ENCODE measurements at places on chromosomes 2 and 18.

- DNase-seq: no peak
These were observed 137.5 kb downstream of the MEIS1 start for GRCh38 chr2:66572391-66572790.

DNA sequence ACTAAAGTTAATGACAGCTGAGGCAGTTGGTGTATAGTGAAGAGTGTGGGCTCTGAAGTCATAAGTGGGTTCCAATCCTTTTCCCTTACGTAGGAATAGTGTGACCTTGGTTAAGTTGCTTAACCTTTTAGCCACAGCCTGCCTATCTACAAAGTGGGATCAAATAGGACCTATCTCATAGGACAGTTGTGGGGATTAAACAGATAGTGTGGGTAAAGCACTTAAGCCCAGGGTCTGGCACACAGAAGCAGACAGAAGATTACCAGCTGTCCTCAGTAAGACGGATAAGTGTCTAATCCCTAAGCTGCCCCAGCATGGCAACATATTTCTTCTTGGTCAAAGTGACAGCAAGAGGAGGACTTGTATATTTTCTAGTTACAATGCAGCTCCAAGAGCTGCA, 28.2 kb downstream of the UBE2F start:
- no peak for DNase-seq

- no peak for DNase-seq
These were observed 27.2 kb upstream of the COBLL1 start for GRCh38 chr2:164868563-164869419.

- DNase-seq: no peak
These were observed 404.7 kb downstream of the GALR1 start for GRCh38 chr18:77654302-77654701.

- DNase-seq: no peak
These were observed 168.2 kb upstream of the LRP1B start for GRCh38 chr2:142299021-142299420.

DNA sequence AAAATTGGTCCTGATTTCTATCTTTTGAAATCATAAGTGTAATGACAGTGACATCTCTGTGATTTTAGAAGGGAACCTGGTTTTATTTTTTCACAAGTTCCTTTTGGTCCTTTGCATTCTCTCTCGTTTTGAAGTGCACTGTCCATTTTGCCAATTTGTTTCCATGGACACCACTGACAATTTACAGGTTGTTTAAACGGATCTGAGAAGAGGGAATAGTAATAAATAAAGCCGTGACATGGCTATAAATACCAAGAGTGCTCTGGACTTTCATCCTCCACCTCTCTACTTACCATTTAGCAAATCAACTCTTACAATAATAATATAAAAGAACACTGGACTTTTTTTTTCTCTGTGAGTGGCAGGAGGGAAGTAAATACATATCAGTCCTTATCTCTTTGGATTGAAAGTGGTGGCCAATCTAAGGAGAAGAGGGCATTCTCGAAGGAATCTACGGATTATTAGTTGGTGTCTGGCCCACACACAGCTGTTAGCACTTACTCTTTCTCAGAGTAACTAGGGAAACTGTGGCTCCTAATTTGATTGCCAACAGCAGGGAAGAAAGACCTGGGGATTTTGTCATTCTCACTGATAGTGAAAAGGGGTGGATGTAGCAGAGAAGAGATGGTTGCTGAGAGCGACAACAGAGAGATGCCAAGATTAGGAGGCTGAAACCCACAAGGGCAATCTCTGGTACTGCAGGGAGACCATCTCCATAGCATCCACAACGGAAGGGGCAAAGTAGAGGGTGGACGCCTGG, 108.7 kb upstream of the FSHR start:
- no peak for DNase-seq

DNA sequence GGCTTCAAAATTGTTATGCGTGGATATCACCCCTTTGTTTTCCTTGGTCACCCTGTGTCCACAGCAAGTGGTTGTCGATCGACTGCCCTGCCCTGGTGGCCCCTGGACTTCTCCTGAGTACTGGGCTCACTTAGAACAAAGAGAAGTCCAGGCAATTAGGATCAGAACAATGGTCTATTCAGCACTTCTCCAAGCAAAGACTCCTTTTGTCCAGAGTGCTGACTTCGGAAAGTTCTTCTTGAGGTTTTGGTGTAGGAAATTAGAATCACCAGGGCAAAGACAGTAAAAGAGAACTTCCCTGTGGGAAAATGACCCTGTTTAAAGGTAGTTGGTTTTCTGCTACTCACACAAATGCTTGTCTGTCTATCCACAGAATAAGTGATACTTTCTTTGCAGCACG, 173.9 kb downstream of the FHOD3 start:
- no peak for DNase-seq

DNA sequence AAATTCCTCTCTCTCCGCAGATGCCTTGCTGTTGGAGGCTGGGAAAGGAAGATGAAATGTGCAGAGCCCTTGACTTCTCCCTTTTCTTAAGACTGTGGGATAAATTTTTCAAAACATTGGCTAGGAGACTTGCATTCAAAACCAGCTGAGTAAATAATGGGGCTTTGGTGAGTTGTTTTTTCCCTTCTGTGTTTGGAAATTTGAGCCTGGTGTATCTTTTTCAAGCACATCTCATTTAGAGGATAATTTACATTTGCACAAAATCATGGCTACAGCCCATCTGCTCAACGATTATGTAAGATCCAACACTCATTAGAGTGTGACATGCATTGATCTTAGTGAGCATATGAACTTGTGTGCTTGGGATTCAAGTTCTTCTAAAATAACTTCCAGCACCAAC, 112.1 kb upstream of the ATP8B1 start:
- no peak for DNase-seq

DNA sequence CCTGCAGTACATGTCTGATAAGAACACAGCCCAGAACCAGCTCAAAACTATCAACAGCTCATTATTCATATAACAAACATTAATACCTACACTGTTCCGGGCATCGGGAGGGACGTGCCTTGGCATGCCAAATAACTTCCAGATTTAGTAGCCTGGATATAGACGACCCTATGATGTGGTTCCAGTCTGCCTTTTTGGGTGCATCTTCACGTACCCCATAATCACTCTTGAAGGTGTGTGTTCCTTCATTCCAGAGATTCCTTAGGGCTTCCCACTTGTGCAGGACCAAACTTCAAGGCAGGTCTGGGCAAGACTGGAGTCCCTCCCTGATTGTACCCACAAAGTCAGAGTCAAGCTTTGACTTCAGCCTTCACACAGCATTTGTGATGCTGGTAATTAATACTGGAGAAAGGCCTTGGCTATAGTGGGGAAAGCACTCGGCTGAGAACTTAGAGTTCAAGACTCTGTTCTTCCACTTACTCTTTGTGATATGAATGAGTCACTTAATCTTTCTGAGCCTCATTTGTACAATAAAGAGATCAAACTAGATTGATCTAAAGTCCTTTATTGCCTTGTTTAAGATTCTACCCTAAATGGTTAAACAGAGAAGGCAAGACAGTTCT, 27.7 kb upstream of the SPATS2L start:
- DNase-seq: no peak

DNA sequence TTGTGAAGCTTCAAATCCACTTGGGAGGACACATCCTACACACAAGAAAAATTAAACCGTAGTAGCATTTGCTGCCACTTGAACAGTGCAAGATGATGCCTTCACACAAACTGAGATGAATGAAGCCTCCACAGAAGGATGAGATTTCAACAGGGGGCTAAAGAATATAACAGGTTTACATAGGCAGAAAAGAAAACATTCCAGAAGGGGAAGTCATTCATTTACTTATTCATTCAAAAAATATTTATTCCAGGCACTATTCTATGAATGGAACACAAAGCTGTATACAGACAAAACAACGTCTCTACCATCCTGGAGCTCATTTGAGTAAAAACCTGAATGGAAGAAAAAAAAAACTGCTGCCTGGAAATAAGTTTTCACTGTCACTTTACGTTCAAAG, 170.5 kb downstream of the CDH20 start:
- no peak for DNase-seq

DNA sequence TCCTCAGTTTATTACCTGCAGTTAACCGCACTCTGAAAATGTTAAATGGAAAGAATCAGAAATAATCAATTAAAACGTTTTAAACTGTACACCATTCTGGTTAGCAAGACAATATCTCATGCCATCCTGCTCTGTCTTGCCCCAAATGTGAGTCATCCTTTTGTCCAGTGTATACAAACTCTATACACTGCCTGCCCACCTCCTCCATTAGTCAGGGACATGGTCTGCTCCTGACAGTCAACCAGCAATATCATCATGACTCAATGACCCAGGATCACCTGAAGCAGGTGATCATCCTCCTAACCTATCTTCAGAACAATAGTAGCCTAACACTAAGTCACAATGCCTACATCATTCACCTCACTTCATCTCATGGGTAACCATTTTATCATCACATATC, 214.7 kb downstream of the KCNH7 start:
- DNase-seq: no peak

- no peak for DNase-seq
These were observed 40.4 kb downstream of the SERTAD2 start for GRCh38 chr2:64613276-64613675.

GRCh38 chr2:148756292-148756975, 111.9 kb downstream of the EPC2 start:
- DNase-seq: no peak

DNA sequence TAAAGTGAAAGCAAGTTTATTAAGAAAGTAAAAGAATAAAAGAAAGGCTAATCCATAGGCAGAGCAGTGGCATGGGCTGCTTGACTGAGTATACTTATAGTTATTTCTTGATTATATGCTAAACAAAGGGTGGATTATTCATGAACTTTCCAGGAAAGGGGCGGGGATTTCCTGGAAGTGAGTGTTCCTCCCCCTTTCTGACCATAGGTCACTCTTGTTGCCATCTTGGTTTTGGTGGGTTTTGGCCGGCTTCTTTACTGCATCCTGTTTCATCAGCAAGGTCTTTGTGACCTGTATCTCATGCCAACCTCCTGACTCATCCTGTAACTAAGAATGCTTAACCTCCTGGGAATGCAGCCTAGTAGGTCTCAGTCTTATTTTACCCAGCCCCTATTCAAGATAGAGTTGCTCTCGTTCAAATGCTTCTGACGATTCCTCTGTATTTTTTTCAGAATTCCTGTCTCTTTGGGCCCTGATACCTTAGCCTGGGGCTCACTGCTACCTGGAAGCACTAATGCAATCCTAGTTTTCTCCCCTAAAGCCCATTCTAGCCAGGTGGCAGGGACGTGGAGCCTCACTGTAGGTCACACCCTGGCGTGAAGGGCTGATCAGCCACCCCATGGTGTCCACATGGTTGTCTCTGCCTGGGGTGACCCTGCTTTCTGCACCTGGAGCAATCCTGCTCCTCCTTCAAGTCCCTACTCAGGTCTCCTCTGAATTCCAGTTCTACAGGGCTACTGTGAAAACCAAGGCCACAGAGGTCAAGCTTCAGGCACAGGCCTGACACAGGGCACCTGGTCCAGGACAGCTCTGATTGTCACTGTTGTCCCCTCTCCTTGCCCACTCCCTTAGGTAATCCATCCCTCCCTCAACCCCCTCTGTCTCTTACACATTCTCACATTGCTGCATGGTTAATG, 6.0 kb upstream of the SLC35F6 start:
- DNase-seq: no peak

DNA sequence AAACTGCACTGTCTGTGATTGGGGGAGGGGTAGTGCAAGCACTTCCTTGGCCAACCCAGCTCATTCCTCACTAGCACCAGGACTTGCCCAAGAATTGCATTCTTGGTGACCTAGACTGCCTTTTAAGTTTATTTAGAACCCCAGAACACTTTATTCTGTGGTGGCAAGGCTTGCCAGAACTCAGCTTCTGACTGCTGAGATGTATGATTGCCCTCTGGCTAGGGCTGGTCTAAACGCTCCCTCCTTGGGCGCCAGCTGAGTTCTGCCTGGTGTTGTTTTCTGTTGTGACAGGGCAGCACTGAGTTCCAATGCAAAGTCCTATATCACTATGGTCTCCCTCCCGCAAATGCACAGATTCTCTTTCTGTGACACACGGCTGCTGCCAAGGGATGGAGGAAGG, 247.7 kb downstream of the ZNF385B start:
- no peak for DNase-seq

GRCh38 chr18:40079786-40080185, 1875.2 kb upstream of the PIK3C3 start:
- no peak for DNase-seq

- DNase-seq: no peak
These were observed 2.1 kb downstream of the NMUR1 start for GRCh38 chr2:231527955-231528635.

GRCh38 chr2:188645986-188646385, 328.2 kb upstream of the COL3A1 start:
- no peak for DNase-seq

GRCh38 chr2:132975193-132976105, 305.4 kb upstream of the LYPD1 start:
- DNase-seq: no peak

DNA sequence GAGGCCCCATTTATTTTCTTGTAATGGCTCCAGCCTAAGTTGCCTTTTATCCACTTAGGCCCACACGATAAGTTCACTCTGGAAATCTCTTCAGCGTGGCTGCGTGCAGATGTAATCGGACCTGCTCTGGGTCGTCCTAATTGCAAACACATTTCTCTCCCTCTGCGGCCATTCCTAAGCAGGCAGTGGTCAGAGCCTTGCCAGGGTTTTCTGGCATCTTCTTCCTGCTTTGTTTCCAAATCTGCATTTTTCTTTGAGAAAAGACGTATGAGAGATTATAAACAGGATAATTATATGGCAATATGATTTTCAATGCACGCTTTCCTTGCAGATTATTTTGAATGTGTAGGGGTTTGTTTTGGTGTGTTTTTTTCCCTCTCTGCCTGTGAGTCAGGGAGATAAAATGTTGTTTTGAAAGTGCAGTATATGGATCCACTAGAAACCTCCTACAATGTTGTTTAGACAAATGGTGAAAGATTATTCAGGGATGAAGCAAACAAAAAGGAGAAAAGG, 239.4 kb upstream of the TANK start:
- DNase-seq: no peak

GRCh38 chr2:10454505-10454904, 6.4 kb upstream of the ODC1 start:
- DNase-seq: no peak
